ENCODE measurements at places on chromosomes 13 and 19.
A peak's percentile ranks its signal among the peaks of the same experiment; 100 is the strongest.

- DNase-seq: no peak
Measured at GRCh38 chr13:20073775-20074174, 87.1 kb downstream of the GJA3 start.

DNA sequence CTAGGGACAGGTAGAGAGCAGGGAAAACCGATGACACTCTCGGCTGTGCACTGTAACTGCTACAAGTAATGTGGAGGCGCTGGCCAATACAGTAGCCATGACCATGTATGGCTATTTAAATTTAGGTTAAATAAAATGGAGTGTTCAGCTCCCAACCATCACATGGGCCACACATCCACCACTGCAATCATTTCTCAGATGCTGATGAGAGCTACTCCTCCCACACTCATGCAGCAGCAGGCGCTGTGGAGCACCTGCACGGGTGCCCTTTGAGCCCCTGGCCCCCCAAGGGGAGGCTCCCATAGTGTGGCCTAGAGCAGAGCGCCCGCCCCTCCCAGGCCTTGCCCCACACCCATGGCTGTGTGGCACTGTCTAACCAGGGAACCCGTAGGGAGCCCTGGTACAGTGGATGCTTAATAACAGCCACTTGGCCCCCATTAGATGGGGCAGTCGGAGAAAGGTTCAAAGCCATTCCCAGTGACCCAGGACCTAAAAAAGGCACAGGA, 6.0 kb downstream of the ACP4 start:
- DNase-seq: no peak

DNA sequence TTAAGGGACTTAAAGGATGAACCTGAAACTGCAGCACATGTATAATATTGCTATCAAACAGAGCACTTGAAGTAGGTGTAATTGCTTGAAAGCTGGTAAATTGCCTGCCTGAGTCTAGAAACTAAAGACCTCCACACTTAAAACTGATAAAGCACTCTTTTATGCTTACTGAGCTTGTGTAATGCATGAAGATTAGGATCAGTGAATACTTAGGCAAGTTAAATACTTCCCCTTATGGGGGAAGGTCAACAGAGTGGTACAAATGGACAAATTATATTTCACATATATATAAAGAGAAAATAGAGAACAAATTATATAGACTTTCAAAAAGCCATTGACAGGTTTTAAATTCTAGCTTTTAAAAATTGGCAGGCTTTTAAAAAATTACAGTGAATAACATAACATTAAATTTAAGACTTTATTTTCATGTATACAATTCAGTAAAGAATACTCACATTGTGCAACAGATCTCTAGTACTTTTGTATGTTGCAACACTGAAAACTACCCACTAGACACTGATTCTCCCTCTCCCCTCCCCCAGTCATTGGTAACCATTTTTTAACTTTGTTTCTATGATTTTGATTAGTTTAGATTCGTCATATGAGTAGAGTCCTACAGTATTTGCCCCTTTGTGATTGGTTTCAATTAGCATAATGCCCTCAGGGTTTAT, 23.9 kb downstream of the PIBF1 start:
- no peak for DNase-seq

DNA sequence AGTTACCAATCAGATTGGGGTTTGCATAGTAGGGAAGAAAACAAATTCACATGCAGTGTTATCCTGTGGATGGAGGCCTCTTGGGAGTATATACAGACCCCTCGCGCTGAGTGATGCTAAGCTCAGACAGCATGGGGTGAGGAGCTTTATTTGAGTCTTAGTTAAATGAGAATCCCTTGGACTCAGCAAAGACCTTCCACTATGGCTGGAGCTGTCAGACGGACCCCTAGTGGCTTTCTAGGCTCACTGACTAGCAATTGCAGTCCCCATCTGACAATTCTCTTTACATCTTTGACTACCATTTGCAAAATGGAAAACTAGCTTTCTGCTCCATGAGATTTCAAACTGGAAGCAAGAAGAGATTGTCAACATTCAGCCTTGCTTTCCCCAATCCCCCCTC, 90.4 kb downstream of the STOML3 start:
- DNase-seq: peak; percentile 76

- DNase-seq: no peak
Measured at GRCh38 chr13:112793545-112794445, 104.0 kb downstream of the ATP11A start.

DNA sequence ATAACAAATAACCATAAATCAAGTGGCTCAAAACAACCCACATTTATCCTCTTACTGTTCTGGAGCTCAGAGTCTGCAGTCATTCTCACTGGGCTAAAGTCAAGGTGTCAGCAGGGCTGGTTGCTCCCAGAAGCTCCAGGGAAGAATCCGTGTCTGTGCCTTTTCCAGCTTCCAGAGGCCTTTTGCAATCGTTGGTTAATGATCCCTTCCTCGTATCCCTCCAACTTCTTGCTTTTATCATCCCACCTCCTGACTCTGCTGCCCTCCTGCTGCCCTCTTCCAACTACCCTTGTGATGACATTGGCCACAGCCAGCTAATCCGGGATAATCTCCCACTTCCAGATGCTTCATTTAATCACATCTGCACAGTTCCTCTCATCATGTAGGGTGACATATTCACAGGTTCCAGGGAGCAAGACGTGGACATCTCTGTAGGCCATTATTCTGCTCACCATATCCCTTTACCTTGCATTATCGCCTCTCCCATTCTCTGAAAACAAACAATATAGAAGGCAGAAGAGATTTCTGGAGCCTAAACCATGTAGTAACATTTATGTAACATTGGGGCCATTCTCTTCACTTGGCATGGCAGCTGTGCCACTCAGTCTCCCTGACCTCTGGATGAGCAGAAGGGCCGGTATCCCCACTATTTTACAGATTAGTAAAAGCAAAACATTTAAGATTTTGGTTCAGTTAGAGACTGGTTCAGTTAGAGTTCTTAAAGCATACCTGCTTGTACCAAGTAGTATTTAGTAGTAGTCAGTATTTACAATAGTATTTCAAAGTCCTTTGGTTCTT, 53.5 kb downstream of the RFC3 start:
- no peak for DNase-seq

GRCh38 chr13:83895994-83896580, 13.8 kb upstream of the SLITRK1 start:
- DNase-seq: no peak

DNA sequence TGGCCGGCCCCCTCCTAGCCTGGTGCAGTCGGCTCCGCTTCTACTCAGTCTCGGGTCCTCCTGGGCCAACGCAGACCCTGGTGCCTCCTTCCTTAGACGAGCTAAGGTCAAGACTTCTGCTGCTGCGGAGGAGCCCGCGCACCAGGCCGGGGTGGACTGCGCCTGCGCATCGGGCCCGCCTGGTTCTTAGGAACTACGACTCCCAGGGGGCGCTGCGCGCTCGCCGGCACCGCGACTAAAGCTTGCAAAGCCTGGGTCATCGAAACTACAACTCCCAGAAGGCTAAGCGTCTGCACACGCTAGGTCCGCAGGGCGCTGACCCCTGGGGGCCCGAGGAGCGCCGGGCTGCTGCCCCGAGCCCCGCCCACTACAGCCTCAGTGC, at the start of gene ZNF835:
Gene ZNF835, minus strand, starts transcription at position 145 of the 382 bp plus-strand sequence. CDS start 6,559 bp downstream, outside the sequence.
- peak; percentile 93 for DNase-seq

DNA sequence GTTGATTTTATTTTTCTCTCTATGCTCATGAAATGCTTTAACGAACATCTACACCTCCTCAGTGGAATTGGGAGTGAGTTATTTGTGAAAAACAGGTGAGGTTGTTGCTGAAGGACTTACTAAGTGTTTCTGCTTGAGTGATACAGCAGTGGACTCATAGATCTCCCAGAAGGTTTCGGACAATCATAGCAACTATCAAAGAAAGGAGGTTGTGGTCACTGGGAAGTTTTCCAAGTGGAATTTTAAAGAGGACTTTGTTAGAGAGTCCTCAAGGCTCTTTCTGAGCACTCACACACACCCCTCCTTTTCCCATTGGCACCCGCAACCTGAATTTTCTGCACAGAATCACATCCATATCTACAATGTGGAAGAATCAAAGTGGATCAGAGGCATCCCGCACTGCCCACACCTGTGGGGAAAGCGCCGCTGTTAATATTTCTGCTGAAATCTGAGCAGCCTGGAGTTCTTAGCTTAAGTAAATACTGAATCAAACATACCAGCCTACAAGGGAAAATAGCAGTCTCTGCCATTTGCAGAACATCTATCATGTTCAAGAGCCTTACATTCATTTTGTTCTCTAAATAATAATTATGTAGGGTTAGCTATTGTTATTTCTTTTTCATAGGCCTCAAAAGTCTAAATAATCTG, 719.4 kb downstream of the DIAPH3 start:
- no peak for DNase-seq

DNA sequence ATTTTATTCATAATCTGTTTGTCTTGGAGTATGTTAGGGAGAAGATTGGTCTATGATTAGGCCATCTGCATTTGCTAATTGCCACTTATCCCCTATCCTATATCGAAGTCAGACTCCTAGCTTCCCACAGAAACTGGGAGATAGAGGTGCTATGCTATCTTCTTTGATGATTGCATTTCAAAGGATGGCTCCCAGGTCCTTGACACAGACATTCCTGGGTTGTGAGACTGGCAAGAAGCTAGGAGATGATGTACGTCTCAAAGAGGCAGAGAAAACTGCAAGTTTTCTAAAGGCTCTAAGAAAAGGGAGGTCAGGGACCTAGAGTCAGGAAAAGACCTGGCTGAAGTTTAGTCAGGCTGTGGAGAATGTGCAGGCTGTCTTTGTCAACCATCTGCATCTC, 1251.9 kb downstream of the PCDH17 start:
- no peak for DNase-seq

Measured in D341Med (cell line).